ENCODE measurements at places on chromosomes 7 and 10. TPM values are rescaled to one million over a fixed set of nuclear protein-coding genes. Genes with fewer than 3 reads are reported as not detected.
A peak's percentile ranks its signal among the peaks of the same experiment; 100 is the strongest.

DNA sequence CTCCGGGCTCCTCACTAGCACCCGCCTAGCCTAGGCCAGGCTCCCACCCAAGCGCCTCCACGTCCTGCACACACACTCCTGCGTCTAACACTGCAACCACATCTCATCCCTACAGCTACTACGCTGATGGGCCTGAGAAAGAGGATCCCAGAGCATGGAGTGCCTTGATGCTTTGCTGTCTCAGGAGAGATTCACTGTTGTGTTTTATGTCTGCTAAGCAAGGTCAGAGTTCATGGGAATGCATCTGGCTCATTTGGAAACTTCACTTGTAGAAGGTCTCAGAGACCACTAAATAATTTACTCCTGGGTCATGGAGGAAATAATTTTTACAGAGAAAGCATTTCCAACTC lies 88.7 kb downstream of the SLIT1 start:
- DNase-seq, result no peak

TAF3 gene
- 3.3 TPM for total RNA-seq

DNA sequence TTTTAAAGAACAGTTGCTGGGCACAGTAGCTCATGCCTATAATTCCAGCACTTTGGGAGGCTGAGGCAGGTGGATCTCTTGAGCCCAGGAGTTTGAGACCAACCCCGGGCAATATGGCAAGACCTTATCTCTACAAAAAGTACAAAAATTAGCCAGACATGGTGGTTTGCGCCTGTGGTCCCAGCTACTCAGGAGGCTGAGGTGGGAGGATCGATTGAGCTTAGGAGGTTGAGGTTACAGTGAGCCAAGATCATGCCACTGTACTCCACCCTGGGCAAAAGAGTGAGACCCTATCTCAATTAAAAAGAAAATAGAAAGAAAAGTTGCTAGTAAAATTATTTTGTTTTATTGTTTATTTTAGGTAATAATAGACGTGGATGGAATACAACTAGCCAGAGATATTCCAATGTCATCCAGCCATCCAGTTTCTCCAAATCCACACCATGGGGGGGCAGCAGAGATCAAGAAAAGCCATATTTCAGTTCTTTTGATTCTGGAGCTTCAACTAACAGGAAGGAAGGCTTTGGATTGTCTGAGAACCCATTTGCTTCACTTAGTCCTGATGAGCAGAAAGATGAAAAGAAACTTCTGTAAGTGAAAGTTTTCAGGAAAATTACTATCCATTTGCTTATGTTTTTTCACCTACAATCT lies 3.0 kb downstream of the NUP42 start:
- peak; percentile 56 for DNase-seq

DNA sequence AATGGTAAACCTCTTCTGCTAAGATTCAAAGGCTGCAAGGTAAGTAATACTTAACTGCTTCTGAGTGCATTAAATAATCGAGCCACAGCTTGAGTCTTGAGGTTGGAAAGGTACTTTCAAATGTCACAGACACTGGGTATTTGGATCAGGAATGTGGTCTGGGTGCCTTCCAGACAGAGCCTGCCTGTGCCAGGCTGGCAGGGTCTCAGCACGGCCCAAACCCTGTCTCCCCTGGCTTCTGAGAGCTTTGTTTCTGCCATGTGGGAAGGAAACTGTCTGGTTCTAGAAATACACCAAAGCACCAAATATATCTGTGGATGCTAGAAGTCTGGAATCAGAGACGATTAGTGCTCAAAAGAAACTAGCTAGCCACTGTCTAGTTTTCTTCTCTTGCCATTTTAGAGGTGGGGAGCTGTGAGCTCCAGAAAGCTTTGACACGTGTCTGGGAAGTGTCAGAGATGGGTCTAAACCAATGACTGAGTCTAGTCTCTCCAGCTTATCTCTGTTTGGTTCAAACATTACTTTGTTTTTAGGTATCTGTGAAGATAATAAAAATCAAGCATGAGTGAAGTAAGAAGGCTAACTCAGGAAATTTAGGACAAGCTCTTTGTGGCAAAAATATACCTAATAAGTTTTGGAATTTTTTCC lies 162.8 kb downstream of the CYP26A1 start:
- DNase-seq, result no peak

GRCh38 chr7:80414331-80414730 lies 97.5 kb downstream of the GNAT3 start:
- no peak for DNase-seq

- no peak for DNase-seq
These were observed 75.4 kb downstream of the CFTR start for GRCh38 chr7:117555260-117555659.

DNA sequence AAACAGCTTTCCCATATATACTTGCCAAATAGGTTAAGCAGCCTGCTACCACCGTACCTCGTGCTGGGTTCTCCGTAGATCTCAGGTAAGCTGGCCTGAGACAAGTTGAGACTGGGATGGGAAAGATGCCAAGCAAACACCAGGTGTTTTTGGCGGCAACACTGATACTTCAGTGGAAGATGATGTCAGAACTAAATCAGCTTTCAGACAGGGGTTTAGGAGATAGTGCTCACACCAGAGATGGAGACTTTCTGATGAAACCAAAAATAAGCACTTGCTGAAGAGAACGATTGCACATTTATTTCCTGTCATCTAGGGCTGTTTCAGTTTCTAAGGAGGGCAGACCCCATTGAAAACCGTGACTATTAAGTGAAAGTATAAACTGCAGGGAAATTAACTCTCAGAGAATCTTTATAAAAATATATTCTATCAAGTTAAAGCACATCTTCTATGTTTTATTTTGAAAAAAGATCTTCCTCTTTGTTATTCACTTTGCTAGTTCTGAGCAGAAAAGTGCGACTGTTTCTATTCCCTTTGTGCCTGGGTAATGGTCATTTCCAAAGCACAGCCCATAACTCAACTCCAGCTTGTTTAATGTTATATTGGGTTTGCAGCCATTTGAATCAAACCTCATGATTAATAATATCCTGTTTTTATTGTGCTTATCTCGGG lies 149.9 kb downstream of the CPED1 start:
- DNase-seq, result no peak

DNA sequence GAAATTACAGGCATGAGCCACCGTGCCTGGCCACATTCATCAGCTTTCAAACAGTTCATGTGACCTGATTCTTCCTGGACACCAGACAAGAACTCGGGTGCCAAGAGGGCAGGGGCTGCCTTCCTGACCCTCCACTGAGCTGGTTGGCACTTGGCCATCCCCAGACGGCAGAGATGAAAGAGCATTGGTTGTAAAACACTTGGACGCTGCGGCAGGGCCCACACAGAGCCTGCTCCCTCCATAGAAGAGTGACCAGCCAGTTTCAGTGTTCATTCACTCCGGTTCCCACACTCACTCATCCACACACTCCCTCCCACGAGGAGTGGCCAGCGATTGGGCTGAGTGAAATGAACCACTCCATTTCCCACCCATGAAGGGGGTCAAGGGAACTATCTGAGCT lies 112.3 kb downstream of the ITGB8 start:
- DNase-seq, result no peak

GRCh38 chr7:94389381-94389780 lies 5.3 kb upstream of the COL1A2 start:
- DNase-seq, result no peak

GRCh38 chr7:135448753-135449152 lies 61.1 kb downstream of the CNOT4 start:
- no peak for DNase-seq

GRCh38 chr7:112211348-112211907 lies 4.9 kb downstream of the ZNF277 start:
- DNase-seq, result peak; percentile 41

ZNF138 gene
- total RNA-seq, result 10.4 TPM

OR13A1 gene
- 0.37 TPM for total RNA-seq

NKX2-3 gene
- total RNA-seq, result 0.24 TPM

GRCh38 chr10:127275793-127276450 lies 79.5 kb upstream of the INSYN2A start:
- no peak for DNase-seq

- DNase-seq, result peak; percentile 70
These were observed 57.4 kb downstream of the SPOCK2 start for GRCh38 chr10:72030762-72031543.

NYAP1 gene
- 1.6 TPM for total RNA-seq

NEBL gene
- total RNA-seq, result 8.5 TPM

- DNase-seq, result no peak
These were observed 48.6 kb upstream of the DPYSL4 start for GRCh38 chr10:132138133-132138532.

DNA sequence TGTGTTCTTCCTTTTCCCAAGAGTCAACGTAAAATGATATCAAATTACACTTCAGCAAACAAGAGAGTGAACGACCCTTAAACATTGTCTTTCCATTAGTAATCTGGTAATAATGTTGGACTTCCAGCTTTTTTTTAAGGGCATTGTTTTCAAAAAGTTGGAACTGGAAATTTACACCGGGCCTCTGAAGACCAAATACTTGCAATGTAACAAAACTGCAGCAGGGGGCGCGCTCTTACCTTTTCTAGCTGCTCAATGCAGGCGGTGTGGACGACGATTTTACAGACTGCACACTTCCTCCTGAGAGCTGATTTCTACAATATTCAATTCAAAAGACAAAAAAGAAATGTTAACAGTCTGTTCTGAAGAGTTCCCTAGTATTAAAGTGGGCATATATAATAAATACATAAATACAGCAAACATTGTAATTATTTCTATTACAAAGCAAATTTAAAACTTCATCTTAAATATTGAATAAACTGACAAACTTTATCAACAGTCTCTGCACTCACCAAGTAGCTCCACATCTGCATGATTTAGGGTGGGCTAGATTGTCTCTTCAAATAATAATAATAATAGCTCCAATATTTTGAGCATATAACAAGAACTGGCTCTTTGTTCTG lies 190.4 kb downstream of the DGKI start:
- DNase-seq, result peak; percentile 88

DNA sequence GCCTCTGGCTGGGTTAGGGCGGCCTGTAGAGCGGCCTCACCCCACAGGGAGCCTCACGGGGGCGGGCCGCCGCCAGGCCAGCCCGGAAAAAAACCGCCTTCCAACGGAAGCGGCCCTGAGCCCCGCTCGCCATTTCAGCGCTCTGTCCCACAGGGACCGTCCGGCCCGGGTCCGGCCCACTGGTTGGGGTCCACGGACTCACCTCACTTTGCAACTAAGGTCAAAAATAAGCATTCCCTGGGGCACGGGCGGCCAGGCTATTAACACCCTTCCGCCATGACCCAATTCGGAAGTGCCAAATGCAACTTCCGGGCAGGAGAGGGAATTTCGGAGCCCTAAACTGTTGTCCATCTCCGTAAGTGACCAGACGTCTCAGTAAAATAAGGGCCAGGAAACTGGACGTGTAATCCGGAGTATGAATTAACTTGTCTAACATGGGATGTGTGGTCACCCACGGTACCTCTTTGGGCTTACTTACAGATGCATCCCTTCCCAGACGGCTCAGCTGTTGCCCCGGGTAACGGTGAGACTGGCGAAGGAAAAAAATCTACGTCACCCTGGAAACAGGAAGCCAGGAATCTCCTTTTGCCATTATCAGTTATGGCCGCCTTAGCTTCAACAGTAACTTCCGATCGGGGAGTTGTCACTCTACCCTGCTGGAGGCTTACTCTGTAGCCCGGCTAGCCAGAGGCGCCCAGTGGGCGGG lies at the start of gene BBIP1:
Gene BBIP1, minus strand, starts transcription at position 538 of the 706 bp plus-strand sequence. CDS start 1,023 bp downstream, outside the sequence.
- DNase-seq, result peak; percentile 100

DNA sequence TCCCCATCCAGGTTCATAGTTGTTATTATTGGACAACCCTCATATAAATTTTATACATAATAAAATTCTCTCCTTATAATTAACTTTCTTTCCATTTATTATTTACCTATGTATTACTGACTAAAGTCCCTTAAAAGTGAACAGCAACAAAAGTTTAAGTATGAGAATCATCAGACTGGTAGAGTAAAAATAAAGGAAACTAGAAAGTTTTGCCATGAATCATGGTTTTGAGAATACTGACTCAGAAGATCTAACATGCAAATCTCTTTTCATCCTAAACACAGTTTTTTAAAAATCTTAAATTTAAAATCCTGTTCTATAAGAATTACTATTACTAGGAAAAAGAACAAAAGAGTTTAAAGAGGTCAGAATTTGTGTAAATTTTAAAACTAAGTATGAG lies 32.1 kb downstream of the HERC4 start:
- no peak for DNase-seq

GRCh38 chr10:122740640-122741039 lies 41.0 kb upstream of the C10orf120 start:
- no peak for DNase-seq

DNA sequence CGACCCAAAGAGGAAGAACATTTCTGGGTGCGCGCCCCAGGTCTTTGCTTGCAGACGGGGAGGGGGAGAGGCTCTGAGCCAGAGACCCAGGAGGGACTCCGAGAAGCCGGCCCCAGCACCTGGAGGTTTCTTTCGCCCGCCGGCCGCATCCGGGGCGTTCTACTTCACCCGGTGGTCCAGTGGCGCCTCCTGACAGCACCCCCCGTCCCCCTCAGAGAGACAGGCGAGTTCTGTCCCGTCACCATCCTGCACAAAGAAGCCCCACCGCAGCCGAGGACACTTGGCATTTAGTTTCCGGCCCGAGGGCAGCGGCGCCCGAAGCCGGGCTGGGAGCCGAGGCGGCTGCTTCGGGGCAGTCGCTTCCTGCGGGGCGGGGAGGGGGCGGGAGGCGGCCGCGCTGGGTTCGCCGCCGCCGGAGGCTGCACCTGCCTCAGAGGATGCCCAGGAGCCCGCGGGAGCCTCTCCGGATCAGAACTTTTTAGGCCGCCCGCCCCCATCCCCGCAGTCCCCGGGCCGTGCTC lies at the start of gene TMEM178B:
Gene TMEM178B, plus strand, starts transcription at position 424 of the 521 bp plus-strand sequence.
- peak; percentile 8 for DNase-seq

DNA sequence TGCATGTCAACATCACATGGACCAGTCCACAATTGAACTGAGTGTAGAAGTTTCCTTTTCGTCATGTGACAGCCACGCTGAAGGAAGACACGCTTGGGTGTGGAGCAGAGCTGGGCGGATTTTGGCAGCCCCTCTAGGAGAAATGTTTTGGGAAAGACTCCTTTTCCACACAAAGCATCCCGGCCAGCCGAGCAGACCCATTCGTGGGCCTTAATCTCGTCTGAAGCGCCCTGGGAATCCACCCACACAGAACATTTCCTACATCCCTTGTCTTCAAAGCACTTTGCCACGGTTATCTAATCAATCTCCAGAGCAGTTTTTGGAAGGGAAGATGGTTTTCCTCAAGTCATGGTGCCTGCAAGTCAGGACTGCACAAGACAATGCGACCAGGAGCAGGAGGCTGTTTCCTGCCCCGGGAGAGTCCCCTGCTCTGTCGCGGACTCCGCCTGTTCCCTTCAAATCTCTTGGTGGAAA lies 8.4 kb upstream of the IFT22 start:
- DNase-seq, result no peak

- DNase-seq, result no peak
These were observed 2.3 kb upstream of the JAKMIP3 start for GRCh38 chr10:132063432-132063831.

GRCh38 chr7:81491573-81491972 lies 278.3 kb downstream of the HGF start:
- no peak for DNase-seq

- no peak for DNase-seq
These were observed 53.5 kb upstream of the TNRC18 start for GRCh38 chr7:5477126-5477525.

- peak; percentile 5 for DNase-seq
These were observed 36.0 kb downstream of the KCNH2 start for GRCh38 chr7:150942001-150942590.
